ENCODE measurements at places on chromosomes 1 and 21. TPM values are rescaled to one million over a fixed set of nuclear protein-coding genes. Genes with fewer than 3 reads are reported as not detected.

GRCh38 chr1:185991266-185991665 lies 257.1 kb downstream of the HMCN1 start:
- no peak for DNase-seq

GRCh38 chr1:224541072-224541790 lies 74.9 kb upstream of the CNIH3 start:
- DNase-seq, result no peak

GRCh38 chr21:44057960-44058651 lies 46.0 kb downstream of the TRAPPC10 start:
- DNase-seq, result no peak

DNA sequence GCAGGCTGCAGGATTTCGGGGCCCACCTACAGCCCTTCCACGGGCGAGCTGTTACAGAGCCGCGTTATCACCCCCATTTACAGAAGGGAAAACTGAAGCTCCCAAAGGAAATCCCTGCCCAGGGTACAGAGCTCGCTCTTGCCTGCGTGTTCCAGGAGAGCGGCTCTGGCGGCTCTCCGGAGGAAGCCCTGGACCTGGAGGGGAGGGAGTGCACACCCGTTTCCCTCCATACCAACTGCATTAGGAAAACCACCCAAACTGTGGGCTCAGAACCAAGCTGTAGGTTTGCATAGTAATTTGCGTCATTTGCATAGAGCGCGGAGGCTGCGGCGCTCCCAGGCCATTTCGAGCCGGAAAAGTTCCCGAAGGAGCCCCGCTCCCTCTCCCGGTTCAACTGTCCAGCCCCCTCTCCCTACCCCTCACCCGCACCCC lies 24.7 kb upstream of the ADGRB2 start:
- DNase-seq, result no peak

DNA sequence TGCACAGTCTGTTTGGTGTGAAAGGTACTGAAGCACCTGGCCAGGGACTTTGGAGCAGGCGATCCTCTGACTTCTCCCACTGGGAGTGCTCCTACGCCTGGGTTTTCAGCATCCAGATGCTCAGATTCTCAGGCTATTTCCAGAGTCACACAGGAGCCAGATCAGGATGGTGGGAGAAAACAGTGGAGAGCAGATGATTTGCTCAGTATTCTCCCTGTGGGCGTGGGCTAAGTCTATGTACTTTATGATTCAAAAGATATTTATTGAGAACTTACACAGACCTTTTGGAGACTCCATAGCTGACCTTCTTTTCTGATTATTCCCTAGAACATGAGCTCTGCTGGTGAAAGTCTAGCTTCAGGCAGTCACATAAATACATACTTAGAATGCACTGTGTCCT lies 134.6 kb downstream of the TENT5C start:
- no peak for DNase-seq

GRCh38 chr1:178275049-178275448 lies 181.1 kb downstream of the RASAL2 start:
- no peak for DNase-seq

- no peak for DNase-seq
These were observed 19.4 kb upstream of the CASZ1 start for GRCh38 chr1:10815858-10816195.

- no peak for DNase-seq
These were observed 910 bp upstream of the ANKRD65 start for GRCh38 chr1:1421907-1422464.

DNA sequence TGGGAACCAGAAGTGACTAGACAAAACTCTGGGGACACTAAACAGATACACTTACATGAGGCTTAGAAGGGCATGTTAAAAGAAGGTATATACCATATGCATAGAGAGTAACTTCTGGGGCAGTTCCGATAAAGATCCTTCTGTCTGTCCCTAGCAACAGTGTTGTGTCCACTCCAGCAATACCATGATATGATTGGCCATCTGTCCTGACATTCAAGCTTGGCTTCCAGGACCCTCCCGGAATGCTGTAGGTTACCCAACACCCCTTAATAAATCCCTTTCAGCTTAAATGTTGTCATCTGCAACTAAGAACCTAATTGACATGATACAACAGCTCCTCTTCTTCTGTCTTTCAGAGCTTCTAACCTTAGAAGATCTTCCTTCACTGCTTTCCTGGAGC lies 307.7 kb downstream of the OMA1 start:
- DNase-seq, result no peak

GRCh38 chr1:162854245-162854882 lies 6.6 kb downstream of the CCDC190 start:
- peak; percentile 56 for DNase-seq

GRCh38 chr1:107787299-107787698 lies 177.7 kb downstream of the VAV3 start:
- DNase-seq, result no peak

DNA sequence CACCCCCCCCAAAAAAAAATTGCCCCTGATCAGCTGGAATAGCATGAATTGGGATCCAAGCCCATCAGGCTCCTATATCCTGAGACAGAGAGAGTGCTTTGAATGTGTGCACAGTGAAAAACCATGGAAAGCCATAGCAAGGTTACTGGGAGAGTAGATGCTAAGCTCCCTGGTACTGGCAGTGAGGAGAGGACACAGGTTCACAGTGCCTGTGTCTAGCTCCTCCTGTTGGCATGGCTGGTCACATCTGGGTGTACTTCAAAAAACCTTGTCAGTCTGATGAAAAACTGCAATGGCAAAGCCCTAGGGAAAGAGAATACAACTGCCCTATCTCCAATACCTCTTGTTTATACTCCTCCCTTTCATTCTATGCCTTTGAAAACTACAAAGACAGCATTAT lies 12.9 kb downstream of the COPA start:
- no peak for DNase-seq

DNA sequence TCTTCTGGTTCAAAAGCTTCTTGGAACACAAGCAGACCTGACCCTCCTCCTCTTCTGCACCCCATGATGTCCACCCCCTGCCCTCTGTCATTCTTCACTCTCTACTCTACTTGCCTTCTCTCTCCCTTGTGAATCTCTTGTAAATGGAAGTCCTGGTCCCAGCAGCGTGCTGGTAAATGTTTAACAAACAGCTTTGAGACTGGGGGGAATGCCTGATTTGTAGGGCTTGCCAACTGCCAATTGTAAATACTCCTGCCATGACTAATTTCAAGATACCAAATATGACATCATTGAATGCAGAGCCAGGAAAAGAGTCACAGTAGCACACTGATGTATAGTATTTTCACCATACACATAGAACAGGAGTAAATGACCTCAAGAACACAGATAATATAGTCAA lies 40.9 kb upstream of the LRRN2 start:
- no peak for DNase-seq

GRCh38 chr1:9243066-9243739 lies 8.6 kb downstream of the H6PD start:
- no peak for DNase-seq

DNA sequence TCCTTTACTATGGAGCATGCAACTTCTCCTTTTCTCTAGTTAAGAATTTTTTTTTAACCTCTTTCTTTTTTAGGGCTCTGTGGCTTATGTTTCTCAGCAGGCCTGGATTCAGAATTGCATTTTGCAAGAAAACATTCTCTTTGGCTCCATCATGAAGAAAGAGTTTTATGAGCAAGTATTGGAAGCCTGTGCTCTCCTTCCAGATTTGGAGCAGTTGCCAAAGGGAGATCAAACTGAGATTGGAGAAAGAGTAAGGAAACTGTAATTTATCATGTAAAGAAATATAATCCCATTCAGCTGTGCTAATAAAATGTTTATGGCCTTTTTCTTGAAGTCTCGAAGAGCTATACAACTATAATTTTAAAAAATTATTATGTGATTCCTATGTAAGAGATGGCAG lies 70.1 kb downstream of the HSPA13 start:
- no peak for DNase-seq

DNA sequence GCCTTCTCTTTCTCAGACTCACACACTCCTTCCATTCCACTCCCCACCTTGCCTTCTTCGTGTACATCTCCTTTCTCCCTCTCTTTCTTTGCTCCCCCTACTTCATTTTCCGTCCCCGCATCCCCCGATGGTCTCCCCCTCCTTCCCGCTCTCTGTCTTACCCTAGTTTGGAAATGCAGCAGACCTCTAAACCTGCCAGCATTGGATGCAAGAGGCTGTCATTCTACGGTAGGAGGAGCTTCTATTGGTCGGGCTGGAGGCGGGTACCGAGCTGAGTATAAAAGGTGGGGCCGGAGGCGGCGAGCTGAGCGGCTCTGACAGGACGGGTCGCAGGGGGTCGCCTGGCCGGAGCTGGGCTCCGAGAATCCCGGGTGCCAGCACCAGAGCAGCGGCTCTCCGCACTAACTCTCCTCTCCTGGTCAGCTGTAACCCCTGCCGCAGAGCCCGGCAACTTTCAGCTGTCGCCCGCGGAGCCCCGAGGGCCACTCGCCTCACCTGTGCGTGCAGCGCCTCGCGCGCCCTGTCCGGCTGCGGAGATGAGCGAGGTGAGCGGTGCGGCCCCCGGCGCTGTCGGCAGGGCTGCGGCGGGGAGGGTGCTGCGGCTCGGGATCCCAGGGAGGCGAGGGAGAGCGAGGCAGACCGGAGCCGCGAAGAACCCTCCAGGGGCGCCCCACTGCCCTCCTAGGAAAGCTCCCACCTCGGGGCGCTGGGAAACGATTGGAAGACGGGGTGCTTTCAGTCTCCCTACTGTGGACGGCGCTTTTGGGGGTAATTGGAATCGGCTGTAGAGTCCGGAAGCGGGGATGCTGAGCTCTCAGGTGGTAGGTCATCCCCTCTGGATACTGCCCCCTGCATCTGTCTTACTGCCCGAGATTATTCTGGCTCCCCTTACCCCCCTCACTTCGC lies at the start of gene PCP4L1:
Gene PCP4L1 (plus strand): TSS at position 307 of the 906 bp plus-strand sequence. CDS start 230 bp downstream, at position 537.
- DNase-seq, result no peak

DNA sequence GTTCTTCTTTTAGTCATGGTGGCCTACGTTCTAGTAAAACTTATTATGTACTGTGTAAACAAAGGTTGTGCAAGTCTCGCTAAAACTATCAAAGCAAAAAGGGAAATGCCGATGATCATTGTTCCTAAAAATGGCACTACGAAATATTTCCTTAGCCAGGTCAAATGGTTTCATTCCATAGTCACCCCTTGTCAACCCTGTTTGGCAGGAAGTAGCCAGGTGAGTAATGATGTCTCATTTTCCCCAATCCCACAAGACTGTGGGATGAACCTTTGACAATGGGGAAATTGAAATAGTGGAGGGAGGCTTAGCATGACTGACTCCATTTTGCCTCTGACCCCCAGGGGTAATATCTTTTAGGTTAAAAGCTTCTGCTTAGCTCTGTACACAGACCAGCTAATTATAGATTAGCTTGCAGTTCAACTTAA lies 5.6 kb upstream of the REN start:
- no peak for DNase-seq

- peak; percentile 31 for DNase-seq
These were observed 21.0 kb upstream of the CBR3 start for GRCh38 chr21:36113647-36114428.

DNA sequence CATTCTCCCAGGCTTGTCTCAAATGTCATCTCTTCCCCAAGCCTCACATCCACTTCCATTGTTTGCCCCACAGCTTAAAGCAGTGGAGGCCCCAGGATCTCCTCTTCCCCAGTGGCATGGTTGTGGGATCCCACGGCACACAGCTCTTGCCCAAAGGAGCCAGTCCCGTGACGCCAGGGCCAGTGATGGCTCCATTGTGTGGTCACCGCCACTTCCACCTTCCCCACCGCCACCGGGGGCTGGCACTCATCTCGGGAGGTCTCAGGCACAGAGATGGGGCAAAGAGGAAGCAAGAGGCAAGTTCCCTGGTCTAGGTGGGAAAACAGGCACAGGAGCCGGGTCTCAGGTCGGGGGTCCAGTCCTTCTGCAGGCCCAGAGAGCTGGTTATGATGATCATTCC lies 22.9 kb upstream of the ALDH4A1 start:
- DNase-seq, result no peak

DNA sequence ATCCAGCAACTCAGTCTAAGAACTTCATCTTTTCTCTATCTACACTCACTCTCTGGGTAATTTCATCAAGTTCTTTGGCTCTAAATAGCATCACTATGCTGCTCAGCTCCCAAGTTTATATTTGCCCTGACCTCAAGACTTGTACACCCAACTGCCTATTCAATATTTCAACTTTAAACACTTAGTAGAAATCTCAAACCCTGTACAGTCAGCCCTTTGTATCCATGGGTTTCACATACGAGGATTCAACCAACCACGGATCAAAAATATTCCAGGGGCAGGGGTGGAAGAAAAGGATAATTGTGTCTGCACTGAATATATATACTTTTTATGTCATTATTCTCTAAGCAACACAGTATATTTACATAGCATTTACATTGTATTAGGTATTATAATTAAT lies 13.9 kb downstream of the ASH1L start:
- DNase-seq, result no peak

GRCh38 chr21:46489162-46489663 lies 30.5 kb downstream of the DIP2A start:
- DNase-seq, result no peak

DNA sequence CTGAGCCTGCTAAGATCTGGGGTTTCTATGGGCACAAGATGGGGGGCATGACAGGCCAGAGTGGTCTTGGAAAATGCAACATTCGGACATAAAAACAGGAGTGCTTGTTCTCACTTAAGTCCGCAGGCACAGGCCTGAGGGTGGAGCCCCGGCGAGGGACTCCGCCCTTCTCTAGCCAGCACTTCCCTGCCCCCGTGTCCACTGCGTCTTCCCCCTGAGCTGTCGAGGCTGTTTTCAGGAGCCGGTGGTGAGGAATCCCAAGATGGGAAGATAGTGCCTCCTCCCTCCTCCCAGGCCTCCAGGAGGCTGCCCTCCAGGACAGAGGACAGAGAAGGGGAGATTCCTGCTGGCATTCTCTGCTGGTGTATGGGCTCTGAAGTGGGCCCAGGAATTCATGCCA lies 105.2 kb downstream of the TLR5 start:
- no peak for DNase-seq

GRCh38 chr21:24829397-24829796 lies 777.9 kb downstream of the MRPL39 start:
- DNase-seq, result no peak

GRCh38 chr1:157955857-157956256 lies 37.6 kb upstream of the KIRREL1 start:
- DNase-seq, result no peak

DNA sequence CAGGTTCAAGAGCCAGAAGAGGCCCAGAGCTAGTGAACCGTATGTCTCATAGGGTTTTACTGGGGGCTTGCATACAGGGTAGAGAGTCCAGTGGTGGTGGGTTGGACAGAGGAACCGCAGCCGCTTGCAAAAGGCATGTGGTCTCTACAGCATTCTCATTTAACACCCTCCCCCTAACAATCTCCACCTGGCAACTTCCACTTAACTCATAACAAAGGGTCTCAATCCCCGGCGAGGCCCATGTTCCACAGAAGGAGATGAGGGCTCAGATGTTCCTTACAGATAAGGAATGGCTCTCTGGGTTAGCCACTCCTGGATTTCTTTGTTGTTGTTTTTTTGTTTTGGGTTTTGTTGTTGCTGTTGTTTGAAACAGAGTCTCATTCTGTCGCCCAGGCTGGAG lies 106.1 kb downstream of the APP start:
- DNase-seq, result no peak

HS2ST1 gene
- 6.9 TPM for total RNA-seq

HENMT1 gene
- 8.2 TPM for total RNA-seq

LAD1 gene
- not detected for total RNA-seq

PRKAA2 gene
- not detected for total RNA-seq

FAM177B gene
- total RNA-seq, result not detected

ENO1 gene
- 120 TPM for total RNA-seq
